ENCODE measurements at places on chromosomes 7 and 10. TPM values are rescaled to one million over a fixed set of nuclear protein-coding genes. Genes with fewer than 3 reads are reported as not detected.

GRCh38 chr7:148330822-148331221 lies 259.7 kb upstream of the C7orf33 start:
- DNase-seq: no peak

GRCh38 chr7:142750321-142750938 lies 1.2 kb downstream of the PRSS1 start:
- no peak for DNase-seq

GRCh38 chr7:102215256-102215655 lies 71.4 kb upstream of the SH2B2 start:
- no peak for DNase-seq

Gene PKD1L1
- 0.13 TPM for polyA plus RNA-seq

Gene VPS37D
- polyA plus RNA-seq: 3.3 TPM

Gene GARIN1A
- polyA plus RNA-seq: 0.67 TPM

Gene CYP26A1
- 0.06 TPM for polyA plus RNA-seq

- no peak for DNase-seq
Observed at GRCh38 chr10:10432296-10433035, 585.2 kb upstream of the CELF2 start.

Gene KCND2
- polyA plus RNA-seq: not detected
